ENCODE measurements at places on chromosomes 3 and 15. TPM values are rescaled to one million over a fixed set of nuclear protein-coding genes. Genes with fewer than 3 reads are reported as not detected.

DNA sequence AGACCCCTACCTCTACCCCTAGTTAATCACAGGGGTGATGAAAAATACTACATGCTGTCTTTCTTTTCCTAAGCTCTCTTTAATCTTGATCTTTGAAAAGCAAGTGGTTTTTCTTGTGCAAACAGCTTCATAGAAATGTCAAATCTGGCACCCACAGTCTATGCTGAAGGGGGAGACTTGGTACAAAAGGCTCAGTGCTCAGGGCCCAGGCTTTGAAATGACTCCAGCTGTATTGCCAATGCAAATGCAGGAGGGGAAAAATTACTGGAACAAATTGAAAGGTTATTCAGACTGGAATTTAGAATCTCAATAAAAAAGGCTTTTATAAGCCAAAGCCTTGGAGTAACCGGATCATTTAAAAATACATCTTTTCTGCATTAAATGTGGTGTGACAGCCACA is 223.9 kb downstream of the LRTM1 start:
- DNase-seq: no peak

DNA sequence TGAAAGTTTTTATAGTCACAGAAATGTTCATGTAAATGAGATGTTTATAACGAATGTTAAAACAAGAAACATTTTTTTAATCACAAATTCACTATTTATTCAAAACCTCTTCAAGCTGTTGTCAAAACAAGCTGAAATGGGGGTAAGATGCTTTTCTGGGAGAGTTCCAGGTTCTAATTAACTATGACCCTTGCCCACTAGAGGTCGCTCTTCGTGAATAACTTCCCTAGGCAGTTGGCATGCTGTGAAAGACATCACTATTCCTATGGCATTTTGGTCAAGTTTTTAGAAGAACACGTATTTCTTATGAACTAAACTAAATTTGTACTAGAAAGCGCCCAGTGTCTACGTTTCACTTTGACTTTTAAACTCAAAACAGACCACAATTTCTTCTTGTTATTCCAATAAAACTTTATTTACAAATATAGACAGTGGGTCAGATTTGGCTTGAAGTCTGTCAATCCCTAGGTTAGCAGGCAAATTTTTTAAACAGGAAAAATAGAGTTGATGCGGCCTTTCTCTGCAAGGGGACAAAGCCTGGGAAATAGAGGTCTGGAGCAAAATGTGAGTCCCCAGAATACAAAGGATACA is 62.8 kb upstream of the CMTM8 start:
- no peak for DNase-seq

Gene ACTL6A
- total RNA-seq: 27.0 TPM

GRCh38 chr3:57586778-57587177 is 10.4 kb downstream of the ARF4 start:
- DNase-seq: no peak

DNA sequence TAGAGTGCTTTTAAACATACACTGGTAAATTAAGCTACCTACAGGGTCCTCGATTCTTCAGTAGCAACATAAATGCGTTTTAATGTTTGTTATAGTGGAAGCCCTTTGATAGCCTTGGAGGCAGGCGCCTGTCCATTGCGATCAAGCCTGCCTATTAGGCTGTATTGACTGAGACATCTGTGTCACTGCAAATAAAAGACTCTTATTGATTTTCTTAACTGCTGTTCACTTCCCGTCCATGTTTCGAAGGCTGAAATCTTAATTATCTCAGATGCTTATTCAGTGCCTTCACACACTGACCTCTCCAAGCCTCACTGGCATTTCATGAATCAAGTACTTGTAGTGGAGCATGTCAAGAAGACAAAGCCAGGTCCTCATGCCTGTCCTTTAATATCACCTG is 51.1 kb downstream of the MAP2K5 start:
- no peak for DNase-seq

DNA sequence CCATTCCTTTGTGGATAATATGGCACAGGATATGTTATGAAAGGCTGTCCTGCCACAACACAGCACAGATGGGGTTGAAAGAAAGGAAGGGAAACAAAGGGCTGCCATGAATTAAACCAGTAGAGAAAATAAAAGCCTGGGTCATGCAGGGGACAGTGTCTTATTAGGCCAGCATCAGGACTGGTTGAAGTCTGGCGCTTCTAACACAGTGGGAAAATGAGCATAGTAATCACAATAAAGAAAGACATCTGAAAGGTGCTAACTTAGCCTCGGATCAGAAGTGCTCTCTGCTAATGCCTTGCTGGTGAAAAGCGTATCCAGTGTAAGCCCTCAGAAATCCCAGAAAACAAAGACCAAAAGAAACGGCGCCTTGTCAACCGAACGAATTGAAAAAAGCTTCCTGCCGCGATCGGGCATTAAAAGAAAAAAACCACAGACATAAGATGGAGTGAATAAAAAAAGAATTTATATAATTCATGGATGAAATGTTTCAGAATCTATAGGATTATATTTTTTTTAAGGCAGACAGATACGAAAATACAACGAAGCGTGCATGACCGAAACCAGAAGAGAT is 566 bp upstream of the MKRN3 start:
- DNase-seq: no peak

GRCh38 chr3:8622873-8623691 is 21.5 kb downstream of the SSUH2 start:
- peak; percentile 75 for DNase-seq

- no peak for DNase-seq
Observed at GRCh38 chr3:88480822-88481221, 331.1 kb downstream of the C3orf38 start.

GRCh38 chr3:133491481-133492059 is 81.9 kb upstream of the CDV3 start:
- no peak for DNase-seq

- no peak for DNase-seq
Observed at GRCh38 chr3:102415553-102415952, 19.3 kb upstream of the ZPLD1 start.

GRCh38 chr15:68352401-68353062 is 75.0 kb downstream of the FEM1B start:
- peak; percentile 57 for DNase-seq

DNA sequence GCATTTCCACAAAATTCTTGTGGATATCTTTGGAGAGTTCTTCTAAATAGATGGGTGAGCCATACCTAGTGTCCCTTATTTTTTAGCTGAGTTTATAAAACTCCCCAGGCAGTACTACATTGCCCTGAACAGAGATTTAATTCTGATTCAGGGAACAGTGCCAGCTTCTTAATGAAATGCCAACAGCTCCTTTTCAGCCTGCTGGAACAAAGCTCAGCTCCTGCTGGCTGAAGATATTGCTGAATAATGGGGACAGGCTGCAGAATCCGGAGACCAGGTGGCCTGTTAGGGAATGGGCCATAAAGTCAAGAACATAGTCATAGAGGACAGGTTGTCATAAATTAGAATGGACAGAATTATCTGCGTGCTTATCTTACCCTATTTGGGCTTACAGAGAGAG is 8.9 kb downstream of the HGD start:
- DNase-seq: no peak

Gene LRRN1
- total RNA-seq: 0.32 TPM

- DNase-seq: no peak
Observed at GRCh38 chr3:170523248-170523647, 62.6 kb downstream of the SLC7A14 start.

DNA sequence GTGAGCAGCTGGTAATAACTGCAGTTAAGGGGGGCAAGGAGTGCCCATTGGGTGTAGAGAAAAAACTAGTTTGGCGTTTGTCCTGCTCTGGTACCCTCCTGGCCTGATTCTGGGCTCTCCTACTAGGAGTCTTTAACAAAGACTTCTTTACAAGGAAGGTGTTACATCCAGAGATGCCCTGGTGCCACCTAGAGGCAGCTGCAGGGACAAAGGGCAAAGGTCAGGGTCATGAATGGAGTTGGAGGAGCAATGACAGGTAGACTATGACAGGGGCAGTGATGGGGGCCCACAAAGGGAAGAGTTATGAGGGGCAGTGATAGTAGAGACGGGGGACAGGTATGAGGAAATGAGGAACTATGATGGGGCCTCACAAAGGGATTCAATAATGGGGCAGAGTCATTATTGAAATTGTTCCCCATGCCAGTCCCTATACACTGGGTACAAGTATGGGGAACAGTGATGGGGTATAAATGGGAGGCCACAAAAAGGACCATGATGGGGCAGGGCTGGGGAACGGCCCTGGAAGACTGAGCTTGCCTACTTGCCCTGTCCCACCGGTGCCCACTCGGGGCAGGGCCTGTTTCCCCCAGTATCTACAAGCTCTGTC is 7.9 kb downstream of the CCDC71 start:
- no peak for DNase-seq

GRCh38 chr3:193744822-193745684 is 152.0 kb downstream of the OPA1 start:
- no peak for DNase-seq

DNA sequence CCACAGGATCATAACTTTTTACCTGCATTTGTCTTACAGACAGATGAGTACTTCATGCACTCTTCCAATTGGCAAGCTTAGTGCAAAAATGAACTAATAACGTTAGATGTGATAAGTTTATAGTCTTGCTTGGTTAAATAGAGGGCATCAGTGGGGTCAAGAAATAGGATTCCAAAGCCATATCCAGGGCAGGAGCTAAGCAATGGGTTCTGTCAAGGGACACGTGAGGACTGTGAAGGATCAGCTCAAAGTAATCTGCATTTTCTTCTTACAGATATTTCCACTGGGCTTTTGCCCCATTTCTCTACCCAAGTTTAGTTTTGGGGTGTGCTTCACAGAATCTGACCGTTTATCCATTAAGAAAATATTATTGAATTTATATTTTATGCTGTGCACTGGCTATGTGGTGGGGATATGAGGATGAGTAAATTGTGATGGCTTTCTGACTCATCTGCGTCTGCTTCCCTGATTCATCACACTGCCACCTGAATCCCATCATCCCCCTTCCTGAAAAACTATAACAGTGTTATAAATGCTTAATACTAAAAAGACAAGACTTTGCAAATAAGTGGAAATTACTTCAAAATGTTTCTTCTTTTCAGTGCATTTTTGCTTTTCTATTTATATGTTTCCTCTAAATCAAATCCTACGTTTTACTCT is 17.5 kb downstream of the PPP2R3A start:
- no peak for DNase-seq

DNA sequence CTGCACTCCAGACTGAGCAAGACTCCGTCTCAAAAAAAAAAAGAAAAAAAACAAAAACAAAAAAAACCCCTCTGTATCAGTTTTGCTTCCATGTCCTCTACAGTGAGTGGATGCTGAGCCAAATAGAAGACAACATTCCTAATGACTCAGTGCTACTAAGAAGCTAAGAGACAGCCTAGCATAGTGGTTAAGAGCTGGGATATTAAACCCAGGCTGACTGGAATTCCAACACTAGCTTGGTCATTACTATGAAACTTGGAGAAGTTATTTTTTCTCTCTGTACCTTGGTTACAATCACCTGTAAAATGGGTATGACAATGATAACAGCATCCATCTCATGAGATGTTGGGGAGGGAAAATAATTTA is 60.9 kb upstream of the PYGO1 start:
- DNase-seq: no peak

- no peak for DNase-seq
Observed at GRCh38 chr3:101068876-101069606, 75.8 kb upstream of the ABI3BP start.

DNA sequence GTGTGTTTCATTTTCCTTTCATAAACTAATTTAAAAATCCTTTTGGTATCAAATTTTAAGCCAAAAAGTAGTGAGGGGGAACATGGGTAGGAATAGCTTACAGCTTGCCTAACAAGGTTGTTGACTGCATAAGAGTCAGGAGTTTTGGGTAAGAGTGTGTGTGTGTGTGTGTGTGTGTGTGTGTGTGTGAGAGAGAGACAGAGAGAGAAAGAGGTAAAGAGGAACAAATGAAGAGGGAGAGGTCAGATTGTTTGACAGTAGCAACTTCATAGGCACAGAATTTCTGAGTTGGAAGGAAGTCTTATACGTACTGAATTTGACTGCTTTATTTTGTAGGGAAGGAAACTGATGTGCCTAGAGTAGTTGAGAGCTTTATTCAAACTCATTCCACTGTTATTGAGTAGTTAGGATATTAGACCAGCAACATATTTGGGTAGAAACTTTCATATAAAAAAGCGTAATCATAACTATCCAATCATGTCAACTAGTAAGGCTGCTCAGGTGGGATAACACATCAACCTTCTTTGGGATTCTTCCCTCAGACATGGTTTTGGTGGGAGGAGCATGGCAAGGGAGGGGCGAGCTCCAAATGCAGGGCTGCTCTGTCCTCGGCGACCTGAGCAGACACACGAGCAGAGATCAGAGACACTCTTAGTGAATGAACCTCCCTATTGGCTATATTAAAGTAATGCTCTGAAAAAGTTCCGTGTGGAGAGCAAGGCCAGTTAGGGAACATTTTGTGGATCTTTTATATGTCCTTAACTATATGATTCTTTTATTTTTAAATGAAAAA is 86.4 kb downstream of the LPP start:
- no peak for DNase-seq

DNA sequence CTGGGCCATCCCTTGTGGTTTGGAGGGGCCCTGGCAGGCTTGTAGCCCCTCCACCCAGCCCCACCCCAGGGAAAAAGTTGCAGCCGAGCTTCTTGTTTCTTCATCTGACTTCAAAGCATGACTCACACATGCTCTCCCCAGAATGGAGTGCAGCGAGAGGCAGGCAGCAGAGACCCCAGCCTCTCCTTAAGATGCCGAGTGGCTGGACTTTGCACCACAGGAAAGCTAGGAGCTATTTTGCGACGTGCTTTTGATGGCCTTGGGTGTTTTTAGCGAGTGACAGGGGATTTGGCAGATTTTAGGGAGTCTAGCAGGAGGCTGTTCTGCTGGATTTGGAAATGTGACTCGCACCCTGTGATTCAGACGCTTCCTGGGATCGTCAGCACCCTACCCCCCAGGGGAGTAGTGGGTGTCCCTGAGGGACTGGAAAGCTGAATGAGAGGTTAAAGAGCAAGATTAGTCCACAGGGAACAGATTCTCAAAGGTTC is 14.2 kb downstream of the BAHD1 start:
- no peak for DNase-seq

- no peak for DNase-seq
Observed at GRCh38 chr15:60101416-60101815, 97.3 kb downstream of the FOXB1 start.

- DNase-seq: no peak
Observed at GRCh38 chr3:46006238-46007032, 10.8 kb upstream of the FYCO1 start.

Gene GOLGA8J
- total RNA-seq: not detected

All from left cardiac atrium (tissue), 4 donors.